Stimulated activated CD8-positive, alpha-beta memory T cell treated with anti-CD3 and anti-CD28 coated beads, Interleukin-12 subunit alpha, Interleukin-12 subunit beta, amount 100 ng/mL, for 1 hour (primary cell): ENCODE measurements at places on chromosomes 3 and 15.
A peak's percentile ranks its signal among the peaks of the same experiment; 100 is the strongest.

DNA sequence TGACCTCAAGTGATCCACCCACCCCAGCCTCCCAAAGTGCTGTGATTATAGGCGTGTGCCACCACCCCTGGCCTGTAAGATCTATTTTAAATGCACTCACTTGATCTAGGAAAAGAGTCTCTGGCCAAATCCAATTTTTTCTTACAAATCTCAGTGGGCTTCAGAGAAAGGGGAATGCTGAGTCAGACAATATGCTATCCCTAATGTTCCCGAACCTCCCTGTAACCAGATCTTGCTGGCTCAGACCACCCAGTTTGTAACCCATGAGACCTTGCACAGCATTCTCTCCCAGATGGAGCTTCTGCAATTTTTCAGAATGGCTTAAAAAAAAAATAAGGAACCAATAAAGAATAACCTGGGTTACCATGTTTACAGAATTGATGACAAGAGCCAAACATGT lies 205.8 kb downstream of the RYR3 start:
- DNase-seq, result no peak

DNA sequence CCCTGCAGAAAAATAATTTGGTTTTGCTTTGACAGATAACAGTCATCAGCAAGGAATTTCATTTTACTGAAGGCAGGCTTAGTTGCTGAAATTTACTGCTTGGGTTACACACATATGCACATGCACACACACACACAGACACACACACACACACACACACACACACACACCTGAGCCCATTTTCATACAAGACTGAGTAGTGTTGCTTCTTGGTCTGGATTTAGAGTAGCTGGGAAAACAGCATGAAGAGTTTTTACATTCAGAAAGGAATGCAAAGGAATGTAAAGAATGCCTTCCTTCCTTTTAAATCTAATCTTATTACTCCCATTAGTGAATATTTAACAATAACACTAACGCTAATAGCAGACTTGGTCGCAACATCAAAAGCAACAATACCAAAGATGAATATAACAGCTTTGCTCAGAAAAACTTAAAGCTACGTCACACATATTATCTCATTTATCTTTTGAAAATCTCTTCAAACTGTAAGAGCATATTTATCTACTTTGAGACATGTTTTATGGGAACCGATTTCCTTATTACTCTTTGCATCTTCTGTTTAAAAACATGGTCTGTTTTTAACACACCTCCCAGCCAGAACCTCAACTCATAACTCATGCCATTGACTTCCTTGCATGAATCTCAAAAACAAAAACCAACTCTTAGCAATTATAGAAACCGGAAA lies 32.5 kb downstream of the RFTN1 start:
- DNase-seq, result no peak

DNA sequence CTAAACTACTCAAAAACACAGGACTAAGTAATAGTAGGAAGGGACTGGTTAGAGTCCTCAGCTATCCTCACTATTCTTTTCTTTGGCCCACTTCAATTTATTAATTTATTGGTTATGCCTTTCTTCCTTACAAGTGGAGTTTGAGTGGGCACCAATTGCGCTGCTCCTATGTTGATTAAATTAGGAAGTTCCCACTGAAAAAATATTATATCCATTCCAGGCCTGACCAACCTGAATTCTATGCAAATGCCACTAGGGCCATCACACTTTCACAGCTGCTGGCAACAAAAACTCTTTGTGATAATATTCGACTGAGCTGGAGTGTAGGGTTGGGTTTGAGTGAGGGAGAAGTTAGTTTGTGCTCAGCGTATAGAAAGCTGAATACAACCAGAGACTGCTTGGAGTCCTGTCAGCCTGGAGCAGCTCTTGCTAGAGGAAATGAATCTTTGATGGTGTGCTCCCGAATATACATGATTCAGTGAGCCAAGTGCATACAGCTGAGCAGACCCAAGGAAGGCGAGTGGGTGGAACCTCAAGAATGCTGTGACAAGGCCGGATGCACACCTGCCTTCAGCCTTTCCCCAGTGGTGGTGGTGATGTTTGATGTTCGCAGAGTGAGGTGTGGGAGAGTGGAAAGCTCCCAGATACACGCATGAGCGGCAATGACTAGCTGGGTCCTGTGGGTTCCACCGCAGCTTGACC lies 1.5 kb downstream of the ARHGEF3 start:
- peak; percentile 64 for DNase-seq

GRCh38 chr15:32717426-32718226 lies at the start of gene GREM1:
TSS of gene GREM1 (plus strand) at chr15:32718004. CDS start at chr15:32730691, 12,687 bp downstream.
- DNase-seq, result no peak

GRCh38 chr3:7226393-7226792 lies 365.5 kb downstream of the GRM7 start:
- DNase-seq, result no peak
